ENCODE measurements at places on chromosomes 5 and 9. TPM values are rescaled to one million over a fixed set of nuclear protein-coding genes. Genes with fewer than 3 reads are reported as not detected.

Gene FABP6
- not detected for total RNA-seq

Gene ALDH1A1
- total RNA-seq = 0.13 TPM

Gene PRR7
- 9.3 TPM for total RNA-seq

Gene MLANA
- not detected for total RNA-seq

Gene IL5
- not detected for total RNA-seq

Gene COL27A1
- total RNA-seq = 3.2 TPM

Gene GPRIN1
- 4.5 TPM for total RNA-seq

Gene PHF24
- total RNA-seq = 0.40 TPM

Gene CCNO
- total RNA-seq = 0.65 TPM

Gene CSF1R
- total RNA-seq = not detected

Gene IL7R
- 0.48 TPM for total RNA-seq

Gene RETREG1
- total RNA-seq = 0.16 TPM

Gene NME5
- 1.7 TPM for total RNA-seq

Gene RANBP17
- total RNA-seq = 4.4 TPM

Gene POU5F2
- total RNA-seq = 0.13 TPM

Gene SPINK7
- not detected for total RNA-seq

Gene CXCL14
- total RNA-seq = not detected

Gene ACOT12
- not detected for total RNA-seq
